Stimulated activated CD4-positive, alpha-beta T cell treated with anti-CD3 and anti-CD28 coated beads, Interleukin-15, amount 100 ng/mL, for 1 hour (primary cell): ENCODE measurements at places on chromosomes 2 and 18.
A peak's percentile ranks its signal among the peaks of the same experiment; 100 is the strongest.

- DNase-seq: no peak
Observed at GRCh38 chr2:135633582-135633981, 102.3 kb downstream of the R3HDM1 start.

DNA sequence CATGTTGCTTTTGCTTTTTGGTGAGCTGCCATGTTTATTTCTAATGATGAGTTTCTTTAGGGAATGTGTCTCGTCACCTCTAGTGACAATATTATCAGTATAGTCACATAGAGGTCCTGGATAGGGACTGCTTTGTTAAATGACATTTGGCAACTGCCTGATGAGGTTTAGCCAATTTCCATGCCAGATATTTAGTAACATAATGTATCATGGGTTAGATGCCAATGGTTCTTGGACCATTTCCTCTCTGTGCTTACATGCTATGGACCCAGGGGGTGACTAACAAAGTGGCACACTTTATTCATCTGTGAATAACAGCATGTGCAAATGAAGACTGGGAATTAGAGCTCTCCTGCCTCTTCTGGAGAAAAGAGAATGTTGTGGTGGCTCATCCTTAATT, 56.2 kb upstream of the RAB27B start:
- no peak for DNase-seq

DNA sequence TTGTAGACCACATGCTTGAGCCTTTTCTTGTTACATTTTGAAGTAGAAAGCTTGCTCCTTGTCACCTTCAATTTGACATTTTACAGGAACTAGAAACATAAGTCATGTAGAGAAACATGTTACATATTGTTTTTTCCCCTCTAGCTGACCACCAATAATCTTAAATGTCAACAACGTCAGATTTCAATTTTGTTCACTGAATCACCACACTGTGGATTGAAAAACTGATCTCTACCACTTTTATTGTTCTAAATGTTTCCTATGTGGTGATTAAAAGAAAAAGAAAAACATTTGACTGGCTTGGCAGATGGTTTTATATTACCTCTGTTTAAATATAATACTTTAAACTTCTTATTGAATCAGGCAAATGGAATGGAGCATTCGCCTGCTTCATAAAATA, 87.7 kb downstream of the DSEL start:
- no peak for DNase-seq

GRCh38 chr2:70759446-70759845, 8.6 kb downstream of the ADD2 start:
- DNase-seq: no peak

DNA sequence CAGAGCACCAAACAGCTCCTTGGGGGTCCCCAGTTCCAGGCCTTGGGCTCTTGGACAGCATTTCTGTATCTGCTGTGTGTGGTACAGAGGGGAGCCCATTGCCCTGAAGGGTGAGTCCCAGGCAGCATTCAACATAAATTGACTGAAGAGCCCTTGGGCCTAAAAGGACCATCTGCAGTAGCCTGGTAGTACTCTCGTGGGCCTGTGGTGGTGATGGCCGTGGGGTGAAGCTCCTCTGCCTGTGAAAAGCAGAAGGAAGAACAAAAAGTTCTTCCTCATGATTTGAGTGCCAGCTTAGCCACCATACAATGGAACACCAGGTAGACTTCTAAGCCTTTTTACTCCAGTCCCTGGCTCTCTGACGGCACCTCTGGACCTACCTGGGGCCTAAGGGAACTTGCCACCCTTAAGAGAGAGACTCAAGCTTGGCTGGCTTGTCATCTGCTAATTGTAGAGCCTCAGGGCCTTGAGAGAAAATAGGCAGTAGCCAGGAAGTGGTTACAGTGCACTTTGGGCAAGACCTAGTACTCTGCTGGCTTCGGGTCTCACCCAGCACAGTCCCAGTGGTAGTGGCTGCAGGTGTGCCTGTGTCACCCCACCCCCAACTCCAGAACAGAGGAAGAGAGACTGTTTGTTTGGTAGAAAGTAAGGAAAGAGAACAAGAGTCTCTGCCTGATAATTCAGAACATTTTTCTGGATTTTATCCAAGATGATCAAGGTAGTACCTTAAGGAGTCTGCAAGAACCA, 84.6 kb upstream of the CERS6 start:
- no peak for DNase-seq

GRCh38 chr2:190068764-190069163, 6.2 kb upstream of the MSTN start:
- no peak for DNase-seq

GRCh38 chr2:102717308-102718018, 44.4 kb upstream of the TMEM182 start:
- DNase-seq: no peak

- no peak for DNase-seq
Observed at GRCh38 chr2:148568597-148568996, 76.0 kb upstream of the EPC2 start.

DNA sequence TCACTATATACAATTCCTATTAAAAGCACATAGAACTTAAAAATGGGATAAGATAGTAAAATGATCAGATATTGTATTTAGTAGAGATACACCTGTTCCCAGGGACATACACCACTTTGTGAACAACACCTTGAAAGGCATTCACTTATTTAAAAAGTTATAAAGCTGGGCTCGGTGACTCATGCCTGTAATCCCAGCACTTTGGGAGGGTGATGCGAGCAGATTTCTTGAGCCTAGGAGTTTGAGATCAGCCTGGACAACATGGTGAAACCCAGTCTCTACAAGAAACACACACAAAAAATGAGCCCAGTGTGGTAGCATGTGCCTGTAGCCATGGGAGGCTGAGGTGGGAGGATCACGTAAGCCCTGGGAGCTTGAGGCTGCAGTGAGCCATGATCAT, 90.9 kb downstream of the RAPGEF4 start:
- no peak for DNase-seq

GRCh38 chr18:6509417-6509816, 94.7 kb upstream of the L3MBTL4 start:
- DNase-seq: no peak

DNA sequence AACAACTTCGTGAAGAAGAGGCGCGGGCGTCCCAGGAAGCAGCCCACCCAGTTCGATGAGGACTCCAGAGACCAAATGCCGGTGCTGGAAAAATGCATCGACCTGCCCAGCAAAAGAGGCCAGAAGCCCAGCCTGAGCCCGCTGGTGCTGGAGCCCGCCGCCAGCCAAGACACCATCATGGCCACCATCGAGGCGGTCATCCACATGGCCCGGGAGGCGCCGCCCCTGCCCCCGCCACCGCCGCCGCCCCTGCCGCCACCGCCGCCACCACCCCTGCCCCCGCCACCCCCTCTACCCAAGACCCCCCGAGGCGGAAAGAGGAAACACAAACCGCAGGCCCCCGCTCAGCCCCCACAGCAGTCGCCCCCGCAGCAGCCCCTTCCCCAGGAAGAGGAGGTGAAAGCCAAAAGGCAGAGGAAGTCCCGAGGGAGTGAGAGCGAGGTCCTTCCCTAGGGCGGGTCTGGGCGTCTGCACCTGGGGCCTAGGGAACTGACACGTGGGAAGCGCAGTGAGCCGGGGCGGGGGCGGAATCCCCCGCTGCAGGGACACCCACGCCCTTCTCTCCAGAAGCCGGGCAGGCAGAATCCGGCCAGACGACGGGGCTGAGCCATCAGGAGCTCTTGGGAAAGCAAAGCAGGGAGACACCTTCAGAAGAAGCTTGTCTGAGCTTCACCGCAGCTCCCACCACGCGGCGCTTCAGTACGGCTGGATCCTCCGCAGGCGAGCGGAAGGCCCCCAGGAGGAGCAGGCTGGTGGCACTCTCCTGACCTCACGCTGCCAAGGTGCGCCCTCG, 382.8 kb downstream of the SETBP1 start:
- no peak for DNase-seq

DNA sequence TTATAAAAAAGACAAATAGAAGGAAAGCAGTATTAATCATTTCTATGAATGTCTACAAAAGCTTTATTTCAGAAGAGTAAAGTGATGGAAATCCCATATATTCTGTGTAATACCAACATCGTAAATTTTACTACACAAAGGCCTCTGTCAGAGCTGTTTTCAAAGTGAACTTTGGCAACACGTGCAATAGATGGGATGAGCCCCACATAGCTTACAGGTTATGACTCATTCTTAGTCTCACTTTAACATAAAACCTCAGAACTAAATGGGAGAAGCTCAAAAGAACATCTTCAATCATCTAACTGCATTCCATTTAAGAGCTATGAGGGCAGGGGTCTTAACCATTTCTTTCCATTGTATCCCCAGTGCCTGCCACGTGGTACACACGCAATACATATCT, 11.5 kb downstream of the VPS4B start:
- no peak for DNase-seq

DNA sequence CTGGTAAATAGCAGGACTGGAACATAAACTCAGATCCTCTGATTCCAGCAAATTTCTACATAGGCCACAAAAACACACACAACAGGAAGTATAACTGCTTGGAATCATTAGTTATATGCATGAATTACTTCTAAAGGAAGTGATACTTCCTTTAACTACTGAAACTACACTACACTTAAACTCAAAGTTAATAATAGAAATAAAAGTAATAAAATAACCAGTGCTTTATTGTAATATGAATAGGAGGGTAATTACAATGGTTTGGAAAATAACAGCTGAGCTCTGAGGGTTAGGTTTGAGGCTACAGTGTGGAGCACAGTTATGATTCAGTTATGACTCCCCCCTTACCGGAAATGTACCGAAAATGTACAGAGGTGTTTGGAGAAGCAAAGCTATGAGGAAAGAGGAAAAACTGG, 18.5 kb upstream of the POLI start:
- DNase-seq: no peak

DNA sequence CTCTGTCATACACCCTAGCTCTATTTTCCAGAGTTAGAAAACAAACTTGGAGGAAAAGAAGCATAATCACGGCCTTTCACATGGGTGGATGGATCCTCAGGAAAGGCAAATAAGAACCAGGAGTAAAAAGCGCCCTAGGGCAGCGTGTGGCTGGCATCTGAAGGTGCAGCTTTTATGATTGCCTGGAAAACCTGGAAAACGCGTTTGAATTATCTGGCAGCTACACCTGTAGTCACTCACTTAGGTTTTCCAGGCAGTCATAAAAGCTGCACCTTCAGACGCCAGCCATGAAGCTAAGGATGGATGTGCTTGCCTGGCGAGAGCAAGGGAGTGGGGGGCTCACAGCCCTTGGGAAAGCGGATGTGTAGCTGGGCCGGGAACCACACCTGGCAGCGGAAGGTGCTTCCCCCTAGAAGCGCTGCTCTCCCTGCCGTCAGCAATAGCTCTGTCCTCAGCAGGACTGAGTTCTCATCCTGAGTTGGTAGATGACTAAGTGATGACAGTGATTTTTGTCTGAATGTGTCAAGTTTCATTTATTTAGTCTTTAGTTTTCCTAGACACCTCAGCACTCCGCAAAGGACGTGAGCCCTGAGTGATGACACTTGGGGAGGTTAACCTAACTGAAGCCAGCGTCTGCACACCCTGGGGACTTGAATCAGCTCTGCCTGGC, 82.0 kb downstream of the DCDC2C start:
- DNase-seq: no peak

GRCh38 chr2:218815244-218815637, 16.4 kb downstream of the PRKAG3 start:
- no peak for DNase-seq

- no peak for DNase-seq
Observed at GRCh38 chr2:48469731-48470130, 60.2 kb upstream of the STON1 start.

DNA sequence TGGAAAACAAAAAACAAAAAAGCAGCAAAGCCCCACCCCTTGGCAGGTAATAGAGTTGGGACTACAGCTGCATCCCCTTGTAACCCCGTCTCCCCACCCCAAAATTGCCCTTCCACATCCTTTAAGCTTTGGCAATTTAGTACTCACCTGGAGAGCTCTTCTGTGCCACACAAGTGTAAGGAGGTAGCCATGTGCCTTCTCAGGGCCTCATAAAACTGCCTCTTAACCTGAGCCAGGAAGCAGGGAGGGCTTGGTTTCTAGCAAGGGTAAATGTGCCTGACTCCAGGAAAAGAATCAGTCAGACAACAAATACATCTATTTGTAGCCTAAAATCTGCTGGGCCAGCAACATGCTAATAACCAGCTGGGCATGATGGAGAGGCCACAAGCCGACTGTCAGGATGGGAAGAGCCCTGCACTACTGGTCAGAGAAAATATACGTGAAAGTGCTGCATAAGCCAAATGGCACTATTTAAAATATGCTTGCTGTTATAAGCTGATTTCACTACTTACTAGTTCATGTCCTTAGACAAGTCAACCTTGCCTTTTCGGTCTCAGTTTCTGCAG, 46.3 kb downstream of the NOP58 start:
- no peak for DNase-seq

DNA sequence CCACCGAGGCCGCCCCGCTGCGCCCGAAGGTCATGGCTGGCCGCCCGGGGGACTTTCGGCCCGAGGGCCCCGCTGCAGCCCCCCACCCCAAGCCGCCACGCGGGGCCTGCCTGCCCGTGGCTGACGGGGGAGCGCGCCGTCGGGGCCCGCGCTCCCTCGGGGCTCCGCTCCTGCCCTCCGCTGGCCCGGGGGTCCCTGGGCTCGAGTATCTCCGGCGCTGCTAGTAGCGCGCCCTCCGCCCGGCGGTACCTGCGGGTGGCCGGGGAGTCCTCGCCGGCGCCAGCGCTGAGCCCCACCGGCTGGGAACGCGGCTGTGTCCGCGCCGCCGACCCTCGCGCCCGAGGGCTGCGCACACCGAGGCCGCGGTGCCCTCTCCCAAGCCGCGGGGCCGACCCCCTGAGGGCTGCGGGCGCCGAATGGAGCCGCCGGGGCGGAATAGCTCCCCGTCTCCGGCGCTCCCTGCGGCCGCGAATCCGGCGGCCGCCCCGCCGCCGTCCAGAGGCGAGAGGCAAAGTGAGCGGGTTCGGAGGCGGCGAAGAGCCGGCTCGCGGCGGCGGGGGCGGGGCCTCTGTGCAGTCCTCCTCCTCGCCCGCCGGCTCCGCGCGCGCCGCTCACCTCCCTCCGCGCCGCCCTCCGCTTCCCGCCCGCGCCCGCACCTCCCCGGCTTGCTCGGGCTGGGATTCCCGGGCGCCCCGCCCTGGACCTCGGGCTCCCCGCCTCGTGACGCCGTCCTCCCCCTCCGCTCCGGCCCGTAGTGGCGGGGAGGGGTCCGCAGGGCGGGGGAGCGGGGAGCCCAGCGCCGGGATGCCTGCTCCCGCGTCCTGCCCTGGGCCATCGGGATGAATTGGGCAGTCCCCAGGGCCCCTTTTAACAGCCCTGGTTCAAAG, at the start of gene KCNG3:
Gene KCNG3, minus strand, starts transcription at position 515 of the 887 bp plus-strand sequence. Its CDS starts 481 bp downstream, at position 34.
- peak; percentile 61 for DNase-seq

- DNase-seq: no peak
Observed at GRCh38 chr2:7070483-7070882, 153.3 kb downstream of the RNF144A start.

DNA sequence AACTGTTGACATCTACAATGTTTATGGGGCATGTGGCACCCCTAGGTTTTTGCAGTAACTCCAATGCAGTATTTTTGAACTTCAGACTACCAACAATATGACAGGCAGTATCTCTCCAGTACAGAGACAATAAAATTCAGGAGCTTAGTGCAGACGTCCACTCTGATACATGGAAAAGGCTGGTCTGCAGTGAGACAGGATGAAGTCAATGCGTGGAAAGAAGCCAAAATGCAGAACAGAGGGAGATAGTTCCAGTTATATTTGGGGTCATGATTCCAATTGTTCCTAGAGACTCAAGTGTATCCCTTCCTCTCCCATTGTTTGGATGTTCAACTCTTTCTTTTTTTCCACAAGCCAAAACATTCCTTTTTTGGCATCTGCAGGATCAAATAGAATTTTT, 18.7 kb upstream of the SMAD2 start:
- no peak for DNase-seq

- DNase-seq: no peak
Observed at GRCh38 chr18:31241425-31241824, 76.5 kb upstream of the DSG1 start.
